Nucleus accumbens (tissue), 56 donors: ENCODE measurements at places on chromosomes 4 and X.
A peak's percentile ranks its signal among the peaks of the same experiment; 100 is the strongest.

DNA sequence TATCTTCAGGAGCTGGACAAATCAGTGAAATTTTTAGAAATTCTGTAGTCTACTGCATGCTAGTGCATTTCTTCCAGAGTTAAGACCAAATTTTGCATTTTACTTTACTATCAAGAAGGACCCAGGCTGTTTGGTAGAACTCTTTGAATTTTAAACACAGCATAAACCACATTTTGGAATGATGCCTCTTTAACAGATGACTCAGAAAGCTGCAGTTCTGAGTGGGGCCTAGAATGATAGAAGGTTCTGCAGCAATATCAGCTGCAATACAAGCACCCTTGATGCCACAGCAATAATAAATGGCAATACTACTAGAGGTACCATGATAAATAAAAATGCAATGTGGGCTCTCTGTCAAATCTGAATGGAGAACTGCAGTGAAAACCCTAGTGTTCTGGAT is 198.7 kb downstream of the TMA16 start:
- no peak for DNase-seq

- no peak for DNase-seq
Measured at GRCh38 chr4:108900018-108900580, 137.2 kb upstream of the ETNPPL start.

- DNase-seq = no peak
Measured at GRCh38 chrX:129981752-129982299, 609 bp upstream of the BCORL1 start.

GRCh38 chrX:3713225-3713936 is at the start of gene PRKX:
Gene PRKX (minus strand): TSS chrX:3713649. CDS start chrX:3713253, 396 bp downstream.
- DNase-seq = peak; percentile 37

DNA sequence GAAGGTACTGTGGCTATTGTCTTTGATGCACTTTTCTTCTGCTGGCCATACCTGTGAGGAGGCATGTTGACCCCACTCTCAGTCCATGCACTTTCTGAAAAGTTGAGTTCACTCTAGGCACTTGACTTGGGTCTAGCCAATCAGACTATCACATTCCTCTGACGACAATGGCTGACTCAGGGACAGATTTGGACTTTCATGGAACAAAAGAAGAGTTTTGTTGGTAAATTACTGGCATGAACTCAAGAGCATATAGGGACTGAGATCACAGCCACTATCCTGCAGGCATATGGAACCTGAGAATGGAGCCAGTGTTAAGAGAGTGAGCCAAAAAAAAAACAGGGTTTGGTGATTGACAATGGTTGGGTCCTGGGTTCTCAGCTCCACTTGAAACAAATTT is 24.6 kb upstream of the CXCL6 start:
- no peak for DNase-seq

GRCh38 chr4:134018846-134019245 is 182.7 kb downstream of the PABPC4L start:
- DNase-seq = no peak

DNA sequence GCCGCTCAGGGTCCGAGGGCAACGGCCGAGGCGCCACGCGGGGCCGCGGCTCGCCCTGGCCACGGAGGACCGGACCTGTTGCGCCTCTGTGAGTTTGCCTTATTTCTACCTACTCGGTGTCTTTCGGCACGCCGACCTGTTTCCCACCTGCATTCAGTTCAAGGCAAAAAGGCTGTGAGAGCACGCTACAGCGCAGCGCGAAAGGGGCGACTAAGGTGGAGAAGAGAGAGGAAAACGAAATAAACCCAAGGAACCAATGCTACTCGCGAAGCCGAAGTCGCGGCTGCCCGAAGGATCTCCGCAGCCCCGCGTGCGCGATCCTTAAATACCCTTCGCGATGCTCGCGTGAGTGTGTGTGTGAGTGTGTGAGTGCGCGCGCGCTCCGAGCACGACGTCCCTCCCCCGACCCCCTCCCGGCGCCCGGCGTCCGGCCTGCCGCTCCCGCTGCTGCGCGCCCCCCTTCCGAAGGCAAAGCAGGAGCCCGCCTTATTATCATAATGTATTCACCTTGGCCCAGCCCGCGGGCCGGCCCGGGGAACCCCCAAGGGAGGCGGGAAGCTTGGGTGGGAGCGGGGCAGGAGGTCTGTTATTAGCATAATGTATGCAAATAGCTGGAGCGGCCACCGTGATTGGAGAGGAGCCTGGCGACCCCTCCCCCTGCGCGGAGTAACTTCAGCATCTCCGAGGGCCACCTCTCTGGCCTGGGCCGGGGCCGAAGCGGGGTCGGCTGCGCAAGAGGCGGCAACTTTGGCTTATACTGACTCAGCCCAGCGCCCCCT is at the start of gene COL25A1:
COL25A1 (minus strand) TSS at position 298 of the 779 bp plus-strand sequence.
- no peak for DNase-seq

GRCh38 chr4:145531223-145531622 is 49.6 kb downstream of the SMAD1 start:
- DNase-seq = no peak

- DNase-seq = no peak
Measured at GRCh38 chr4:62640296-62640695, 1440.2 kb downstream of the ADGRL3 start.

GRCh38 chrX:39929379-39930025 is 168.3 kb downstream of the BCOR start:
- DNase-seq = no peak

GRCh38 chrX:9573282-9574106 is 108.6 kb downstream of the TBL1X start:
- no peak for DNase-seq

- peak; percentile 66 for DNase-seq
Measured at GRCh38 chr4:683982-684622, 4.8 kb downstream of the SLC49A3 start.

- DNase-seq = peak; percentile 5
Measured at GRCh38 chr4:186021461-186022167, 47.3 kb upstream of the TLR3 start.

- no peak for DNase-seq
Measured at GRCh38 chrX:100995469-100995868, 26.0 kb downstream of the ARL13A start.

GRCh38 chrX:105865709-105866108 is 43.4 kb downstream of the NRK start:
- DNase-seq = no peak

GRCh38 chr4:28565396-28565795 is 1704.8 kb downstream of the STIM2 start:
- no peak for DNase-seq

- DNase-seq = no peak
Measured at GRCh38 chrX:110041980-110042379, 39.1 kb downstream of the TMEM164 start.

- no peak for DNase-seq
Measured at GRCh38 chrX:116246261-116246660, 75.7 kb downstream of the AGTR2 start.

DNA sequence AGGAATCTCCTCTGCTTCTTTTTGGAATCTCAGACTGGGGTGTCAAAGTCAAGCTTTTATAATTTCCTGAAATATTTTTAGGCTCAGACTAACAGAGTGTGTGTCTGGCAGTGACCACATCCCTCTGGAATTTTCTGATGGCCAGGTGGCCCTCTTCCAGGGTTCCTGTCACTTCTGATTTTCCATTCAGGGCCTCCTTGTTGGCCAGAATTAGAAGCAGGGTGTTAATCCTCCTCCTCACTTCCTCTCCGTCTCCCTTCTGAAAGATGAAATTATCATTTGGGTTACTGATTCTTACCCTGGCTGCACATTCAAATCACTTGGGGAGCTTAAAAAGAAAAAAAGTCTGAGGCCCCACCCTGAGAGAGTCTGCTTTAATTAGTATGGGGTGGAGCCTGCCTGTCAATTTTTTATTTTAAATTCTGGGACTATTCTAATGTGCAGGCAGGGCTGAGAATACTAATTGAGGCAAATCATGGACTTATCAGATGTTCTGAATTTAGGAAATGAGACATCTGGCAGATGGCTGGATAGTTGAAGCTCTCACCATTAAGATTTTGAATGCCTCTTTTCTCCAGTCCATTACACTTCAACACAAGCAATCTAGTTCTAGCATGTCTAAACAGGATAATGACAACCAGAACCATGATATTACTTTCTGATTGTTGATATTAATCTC is 43.2 kb downstream of the HAND2 start:
- DNase-seq = no peak

- DNase-seq = no peak
Measured at GRCh38 chr4:141463678-141464077, 172.7 kb upstream of the IL15 start.

GRCh38 chr4:8393593-8394038 is 46.9 kb downstream of the ACOX3 start:
- peak; percentile 40 for DNase-seq

DNA sequence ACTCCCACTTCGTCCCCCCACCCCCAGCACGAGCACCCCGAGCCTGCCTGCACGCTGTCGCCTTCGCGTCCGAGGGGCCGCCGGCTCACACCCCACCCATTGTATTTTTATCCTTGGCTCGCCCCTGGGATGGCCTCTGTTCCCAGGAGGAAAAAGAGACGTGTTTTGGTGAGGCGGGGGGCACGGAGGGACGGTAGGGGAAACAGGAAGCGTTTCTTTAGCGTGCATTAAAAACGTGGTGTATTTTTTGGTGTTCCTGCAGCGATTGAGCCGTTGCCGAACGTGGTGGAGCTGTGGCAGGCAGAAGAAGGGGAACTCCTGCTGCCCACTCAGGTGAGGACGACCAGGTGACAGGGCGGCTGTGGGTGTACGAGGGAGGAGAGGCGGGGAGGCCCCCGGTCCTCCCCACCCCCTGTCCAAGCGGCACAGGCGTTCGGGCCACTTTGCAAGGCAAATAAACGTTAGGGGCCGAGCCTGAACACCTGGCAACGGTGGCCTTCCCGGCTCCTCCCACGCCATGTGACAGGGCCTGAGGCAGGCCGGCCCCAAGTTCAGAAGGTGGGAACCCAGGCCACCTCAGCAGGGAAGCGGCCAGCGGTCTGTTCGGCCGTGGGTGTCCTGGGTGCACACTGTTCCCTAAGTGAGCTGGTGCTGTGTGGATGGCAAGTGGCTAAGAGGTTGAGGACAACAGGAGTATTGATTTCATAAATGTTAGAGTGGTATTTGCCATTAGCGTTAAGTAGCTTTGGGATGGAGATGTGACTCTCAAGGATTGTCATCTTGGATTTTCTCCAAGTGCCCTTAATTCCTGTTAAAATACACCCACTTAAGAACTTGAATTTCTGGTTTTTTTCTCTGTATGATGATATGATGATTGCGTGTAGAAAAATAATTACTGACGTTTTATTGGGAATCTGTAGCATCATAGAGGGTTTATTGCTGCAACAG is 1.1 kb downstream of the TMEM131L start:
- DNase-seq = no peak

DNA sequence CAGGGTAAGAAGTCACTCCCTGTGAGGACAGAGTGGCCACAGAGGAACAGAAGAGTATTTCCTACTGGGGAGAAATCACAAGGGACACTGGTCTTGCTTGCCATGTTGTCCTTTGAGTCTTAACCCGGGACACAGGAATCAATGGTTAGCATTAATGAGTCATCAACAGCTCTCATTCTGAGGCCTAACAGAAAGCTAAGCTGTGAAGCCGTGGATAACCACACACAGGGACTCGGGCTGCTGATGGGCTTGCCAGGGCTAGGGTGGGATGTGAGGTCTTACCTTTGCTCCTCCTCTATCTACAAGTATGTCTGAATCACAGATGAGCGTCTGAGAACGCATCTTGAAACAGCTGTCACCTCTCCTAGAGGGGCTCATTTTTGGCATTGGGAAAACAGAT is 22.2 kb downstream of the HELT start:
- no peak for DNase-seq

DNA sequence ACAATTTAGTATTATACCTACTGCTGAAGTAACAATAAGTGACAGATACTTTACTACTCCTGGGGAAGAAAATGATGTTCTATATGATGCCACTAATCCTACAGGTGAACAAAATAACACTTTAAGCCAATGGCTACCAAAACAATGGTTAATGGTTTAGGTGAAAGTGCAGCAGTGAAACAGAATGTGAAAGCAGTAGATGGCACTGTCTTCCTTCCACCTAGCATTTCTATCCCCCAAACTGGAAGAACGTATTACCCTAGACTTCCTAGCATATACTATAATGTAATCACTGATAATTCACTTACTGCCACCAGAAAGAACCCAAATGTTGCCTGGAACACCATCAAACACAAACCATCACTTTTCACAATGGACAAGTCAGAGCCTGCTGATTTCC is 18.9 kb upstream of the CABS1 start:
- DNase-seq = no peak

GRCh38 chr4:30720021-30720660 is at the start of gene PCDH7:
Gene PCDH7 (plus strand): TSS chr4:30720369. CDS start chr4:30721423, 1,054 bp downstream.
- peak; percentile 69 for DNase-seq

DNA sequence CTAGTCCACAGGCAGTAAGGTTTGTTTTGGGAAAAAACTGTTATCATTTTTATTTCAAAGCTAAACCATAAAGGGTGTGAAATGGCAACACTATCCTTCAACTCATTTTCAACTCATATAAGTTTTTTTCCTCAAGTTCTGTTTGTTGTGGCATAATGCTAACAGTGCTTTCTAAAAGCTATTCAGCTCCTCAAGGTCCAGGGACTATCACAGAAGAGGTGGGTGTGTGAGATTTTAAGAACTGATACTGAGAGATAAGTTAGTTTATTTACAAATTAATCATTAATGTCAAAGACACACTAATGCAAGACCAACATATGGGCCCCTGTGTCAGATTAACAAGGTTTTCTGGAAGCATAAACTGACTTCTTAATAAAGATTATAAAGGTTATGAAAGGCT is 11.8 kb downstream of the UGT2B15 start:
- no peak for DNase-seq

DNA sequence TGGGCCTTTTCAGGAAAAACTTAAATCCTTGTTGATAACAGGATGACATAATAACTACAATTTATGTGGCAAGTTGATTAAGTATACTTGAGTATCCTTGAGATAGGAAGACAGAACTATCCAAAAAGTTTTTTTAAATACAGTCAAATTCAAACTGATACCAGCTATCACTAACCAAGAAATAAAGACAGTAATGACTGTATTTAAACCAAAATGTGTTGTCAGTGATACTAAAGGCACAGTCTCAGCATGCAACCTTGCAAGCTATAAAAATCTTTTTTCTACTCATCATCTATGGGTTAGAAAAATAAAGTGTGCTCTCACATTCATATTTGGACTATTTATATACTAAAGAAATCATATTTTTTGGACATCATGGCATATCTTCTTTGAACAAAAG is 64.7 kb downstream of the PAPSS1 start:
- DNase-seq = no peak

DNA sequence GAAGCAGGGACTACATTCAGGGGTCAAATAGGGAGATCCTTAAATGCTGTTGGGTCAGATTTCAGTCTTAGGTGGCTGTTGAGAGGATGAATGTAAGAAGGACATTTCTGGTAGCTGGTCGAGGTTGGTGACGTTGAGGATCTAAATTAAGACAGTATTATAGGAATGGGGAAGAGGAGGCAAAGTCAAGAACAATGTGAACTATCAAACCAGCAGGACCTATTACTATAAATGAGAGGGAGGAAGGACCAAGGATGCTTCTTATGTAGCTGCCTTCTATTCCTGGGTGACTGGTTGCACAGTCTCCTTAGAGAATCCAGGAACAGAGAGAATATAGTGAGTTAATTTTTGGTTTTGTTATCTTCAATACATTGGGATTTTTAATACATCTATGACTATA is 118.5 kb upstream of the BMPR1B start:
- no peak for DNase-seq

DNA sequence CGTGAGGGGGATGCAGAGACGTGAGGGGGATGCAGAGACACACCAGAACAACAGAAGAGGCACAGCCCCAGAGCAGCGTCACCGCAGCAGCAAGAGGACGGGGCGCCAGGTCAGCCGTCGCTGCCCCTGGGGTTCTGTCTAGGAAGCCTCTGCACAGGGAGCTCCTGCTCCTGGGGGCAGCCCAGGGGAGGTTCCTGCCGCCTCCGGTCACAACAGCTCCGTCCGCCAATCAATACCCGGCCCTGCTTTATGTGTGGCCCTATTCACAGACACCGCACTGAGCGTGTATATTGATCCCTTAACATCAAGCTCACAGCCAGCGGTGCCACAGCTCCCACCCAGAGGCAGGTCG is 69.6 kb downstream of the FAM53A start:
- no peak for DNase-seq
